NCI-H526 (cell line): ENCODE measurements at places on chromosomes 4 and X.
A peak's percentile ranks its signal among the peaks of the same experiment; 100 is the strongest.

- no peak for DNase-seq
Measured at GRCh38 chrX:113548308-113549015, 707.8 kb upstream of the AMOT start.

GRCh38 chr4:5963611-5964010 lies 54.6 kb downstream of the C4orf50 start:
- DNase-seq, result no peak

DNA sequence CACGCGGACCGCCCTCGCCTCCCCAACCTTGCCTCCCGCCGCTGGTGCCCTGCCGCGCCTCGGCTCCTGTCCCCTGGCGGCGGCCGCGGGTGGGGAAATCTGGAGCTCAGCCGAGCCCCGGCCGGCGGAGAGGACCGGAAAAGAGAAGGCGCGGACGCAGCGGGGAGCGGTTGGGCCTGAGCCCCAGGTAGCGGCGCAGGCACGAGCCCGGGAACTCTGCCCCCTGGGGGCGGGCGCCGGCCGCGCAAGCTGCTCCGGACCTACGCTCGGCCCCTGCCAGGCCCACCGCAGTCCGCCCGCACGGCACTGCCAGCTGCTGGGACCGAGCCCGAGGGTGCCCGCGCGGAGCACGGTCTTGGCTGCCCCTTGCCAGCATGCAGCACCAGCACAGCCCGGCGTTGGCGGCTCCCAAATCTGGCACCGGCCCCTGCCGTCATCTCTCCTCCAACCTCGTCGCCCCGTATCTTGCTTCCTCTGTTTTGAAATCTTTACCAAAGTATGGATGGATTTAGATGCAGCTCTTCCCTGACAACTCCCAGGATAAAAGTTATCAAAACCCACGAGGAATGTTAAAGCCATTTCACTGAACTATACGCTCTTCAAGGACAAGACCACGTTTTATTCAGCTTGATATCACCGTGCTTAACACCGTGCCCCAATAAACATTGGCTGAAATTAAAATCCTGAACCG lies at the start of gene PRSS12:
TSS of gene PRSS12 (minus strand) at position 161 of the 691 bp plus-strand sequence. CDS start 283 bp downstream, outside the sequence.
- DNase-seq, result peak; percentile 16

GRCh38 chr4:111934314-111934713 lies 210.9 kb upstream of the FAM241A start:
- no peak for DNase-seq

GRCh38 chr4:41525129-41525528 lies 12.8 kb upstream of the LIMCH1 start:
- no peak for DNase-seq

DNA sequence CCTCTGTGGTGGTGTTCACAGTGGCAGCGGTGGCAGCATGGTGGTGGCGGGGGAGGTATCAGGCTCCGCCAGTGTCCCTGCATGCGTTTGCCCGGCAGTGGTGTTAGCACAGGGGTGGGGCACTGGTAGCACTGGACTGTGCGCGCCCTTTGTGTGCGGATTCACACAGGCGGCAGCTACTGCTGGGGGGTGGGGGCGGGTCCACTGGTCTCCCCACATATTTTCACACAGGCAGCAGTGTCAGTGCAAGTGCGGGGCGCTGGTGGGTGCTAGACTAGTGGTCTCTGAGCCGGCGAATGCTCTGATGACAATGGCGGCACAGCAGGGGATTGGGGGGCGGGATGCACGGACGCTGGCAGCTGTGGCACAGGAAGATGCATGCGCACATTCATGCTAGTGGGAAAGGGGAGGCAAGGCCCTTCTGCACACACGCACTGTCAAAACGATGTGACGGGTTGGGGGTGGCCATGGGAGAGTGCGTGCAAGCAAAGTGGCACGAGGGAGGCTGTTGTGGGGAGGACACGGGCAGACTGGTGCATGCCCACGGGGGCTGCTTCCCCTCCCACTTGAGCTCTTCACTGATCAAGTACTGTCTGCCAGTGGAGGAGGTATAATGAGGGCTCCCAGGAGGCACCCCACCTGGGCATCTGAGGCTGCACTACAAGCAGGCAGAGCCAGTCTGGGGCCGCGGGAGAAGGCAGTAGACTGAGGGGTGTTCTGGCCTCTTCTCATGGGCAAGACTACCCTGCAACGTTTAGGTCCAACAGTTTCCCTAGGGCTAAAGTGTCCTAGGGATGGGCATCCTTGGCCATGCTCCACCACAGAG lies 53.0 kb downstream of the POF1B start:
- DNase-seq, result no peak

DNA sequence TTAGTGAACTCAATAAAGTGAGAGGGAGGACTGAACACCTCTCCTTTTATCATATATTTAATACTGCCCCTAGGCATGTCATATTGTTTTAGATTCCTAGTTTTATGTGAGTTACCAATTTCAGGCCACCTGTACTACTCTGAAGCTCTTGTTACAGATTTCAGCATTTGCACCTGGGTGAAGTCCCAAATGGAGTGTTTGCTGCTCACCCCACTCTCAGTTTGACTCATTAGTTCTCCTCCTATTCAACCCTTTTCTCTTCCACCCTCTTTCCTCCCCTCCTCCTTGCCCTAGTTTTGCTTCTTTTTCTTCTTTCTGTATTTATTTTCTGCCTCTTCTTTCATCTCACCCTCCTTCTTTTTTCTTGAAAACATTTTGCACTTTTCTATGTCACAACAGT lies 1852.2 kb upstream of the IGFBP7 start:
- DNase-seq, result no peak

GRCh38 chr4:154465085-154465484 lies 26.5 kb downstream of the DCHS2 start:
- no peak for DNase-seq

DNA sequence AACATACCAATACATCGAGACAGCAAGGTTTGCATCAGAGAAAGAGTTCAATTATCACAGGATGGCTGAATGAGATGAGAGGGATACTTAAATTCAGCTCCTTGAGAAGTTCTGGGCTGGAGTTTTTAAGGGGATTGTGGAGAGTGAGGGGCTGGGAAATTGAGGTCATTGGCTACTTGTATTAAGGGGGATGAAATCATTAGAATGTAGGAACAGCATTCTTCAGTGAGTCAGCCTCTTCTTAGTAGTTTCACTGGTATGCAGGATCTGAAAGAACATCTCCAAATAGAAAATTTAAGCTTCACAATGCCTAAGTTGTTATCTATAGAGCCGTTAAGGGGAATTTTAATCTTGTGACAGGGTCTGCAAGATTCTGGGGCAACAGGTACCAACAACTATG lies 211.6 kb upstream of the TAPT1 start:
- DNase-seq, result no peak

- no peak for DNase-seq
Measured at GRCh38 chr4:124504431-124504830, 208.1 kb downstream of the ANKRD50 start.

GRCh38 chr4:1349359-1350168 lies 2.6 kb downstream of the UVSSA start:
- no peak for DNase-seq

GRCh38 chr4:188266386-188266785 lies 127.1 kb downstream of the TRIML1 start:
- DNase-seq, result no peak

- DNase-seq, result no peak
Measured at GRCh38 chrX:23752740-23753415, 9.8 kb upstream of the ACOT9 start.

DNA sequence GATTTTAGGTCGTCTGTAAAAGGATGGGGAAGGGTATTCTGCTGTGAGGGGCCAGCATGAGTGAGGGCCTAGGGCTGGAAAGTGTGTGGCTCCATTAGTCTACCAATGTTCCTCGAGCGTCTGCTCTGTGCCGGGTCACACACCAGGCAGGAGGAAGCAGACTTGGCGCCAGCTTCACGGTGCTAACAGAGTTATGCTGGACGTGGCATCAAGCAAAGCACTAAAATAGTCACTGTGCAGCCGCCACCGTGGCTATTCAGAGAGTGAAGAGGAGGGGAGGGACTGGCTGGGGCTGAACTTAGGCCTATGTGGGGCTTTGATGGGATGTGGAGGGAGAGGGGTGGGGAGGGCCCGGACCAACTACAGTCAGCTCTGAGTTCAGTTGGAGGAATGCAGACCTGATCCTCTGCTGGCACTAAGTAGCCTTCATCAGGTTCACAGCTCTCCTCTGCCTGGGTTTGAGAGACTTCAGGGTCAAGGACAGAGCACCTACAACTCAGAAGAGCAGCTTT lies 83.9 kb upstream of the MSX1 start:
- no peak for DNase-seq

GRCh38 chr4:148442832-148443511 lies 758 bp upstream of the NR3C2 start:
- peak; percentile 27 for DNase-seq

- peak; percentile 55 for DNase-seq
Measured at GRCh38 chr4:1171311-1172227, 814 bp downstream of the SPON2 start.

DNA sequence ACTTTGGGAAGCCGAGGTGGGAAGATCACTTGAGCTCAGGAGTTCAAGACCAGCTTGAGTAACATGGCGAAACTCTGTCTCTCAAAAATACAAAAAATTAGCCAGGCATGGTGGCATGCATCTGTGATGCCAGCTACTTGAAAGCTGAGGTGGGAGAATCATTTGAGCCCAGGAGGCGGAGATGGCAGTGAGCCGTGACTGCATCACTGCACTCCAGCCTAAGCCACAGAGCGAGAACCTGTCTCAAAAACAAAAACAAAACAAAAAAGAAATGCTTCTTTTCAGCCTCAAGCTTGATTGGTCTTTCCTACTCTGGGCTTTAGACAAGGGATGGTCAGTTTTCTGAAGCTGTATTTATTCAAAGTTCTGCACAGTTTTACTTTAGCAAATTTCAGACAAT lies 15.8 kb upstream of the DHRSX start:
- DNase-seq, result no peak

- DNase-seq, result no peak
Measured at GRCh38 chr4:160826339-160826679, 1337.5 kb downstream of the FSTL5 start.

GRCh38 chr4:36256398-36256891 lies 12.1 kb upstream of the ARAP2 start:
- DNase-seq, result no peak

- DNase-seq, result no peak
Measured at GRCh38 chr4:52358883-52359321, 300.2 kb downstream of the USP46 start.

DNA sequence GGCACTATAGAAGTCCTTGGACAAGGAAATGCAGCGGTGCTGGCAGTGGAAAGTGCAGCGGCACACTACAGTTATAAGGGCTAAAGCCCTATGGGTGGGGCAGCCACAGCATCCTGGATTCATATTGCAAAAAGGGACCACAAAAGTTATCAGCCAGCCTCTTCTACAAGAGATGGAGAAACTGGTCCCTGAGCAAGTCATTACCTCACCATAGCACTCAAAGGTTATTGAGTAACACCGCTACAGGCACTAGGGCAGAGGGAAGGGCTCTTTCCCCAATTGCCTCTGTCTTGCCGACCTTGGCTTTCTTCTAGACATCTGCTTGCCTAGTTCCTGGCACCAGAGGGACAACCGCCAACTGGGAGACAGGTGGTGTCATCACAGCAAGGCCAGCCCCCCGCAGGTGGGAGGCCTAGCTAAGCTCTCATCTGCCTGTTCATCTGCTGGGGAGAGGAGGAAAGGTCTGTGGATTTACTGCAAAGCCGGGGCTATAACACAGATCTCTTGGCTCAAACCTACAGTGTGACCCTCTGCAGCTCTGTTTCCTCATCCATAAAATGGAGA lies 600.0 kb downstream of the BCOR start:
- DNase-seq, result no peak

- no peak for DNase-seq
Measured at GRCh38 chr4:38453253-38453881, 210.6 kb upstream of the KLF3 start.

DNA sequence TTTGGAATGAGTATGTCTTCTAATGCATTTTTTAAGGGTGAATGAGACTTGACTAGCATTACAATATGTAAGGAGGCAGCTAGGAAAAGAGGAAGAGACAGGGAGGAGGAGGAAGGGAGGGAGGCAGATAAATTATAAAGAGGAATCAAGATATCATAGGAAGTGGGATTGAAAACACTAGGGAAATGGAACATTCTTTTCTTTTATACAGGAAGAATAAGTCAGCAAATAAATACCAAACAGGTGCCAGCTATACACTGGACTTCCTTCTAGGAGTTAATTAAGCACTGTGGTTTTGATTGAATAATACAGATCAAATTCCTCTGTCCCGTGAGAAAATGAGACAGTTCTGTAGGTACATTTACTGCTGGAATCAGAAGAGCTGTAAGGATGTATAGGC lies 78.6 kb downstream of the PACRGL start:
- DNase-seq, result no peak

GRCh38 chrX:24314019-24314635 lies at the start of gene SUPT20HL2:
Gene SUPT20HL2, minus strand, starts transcription at chrX:24314069. Its CDS starts 754 bp downstream, at chrX:24313315.
- DNase-seq, result no peak

GRCh38 chr4:7430965-7431695 lies 3.6 kb downstream of the PSAPL1 start:
- no peak for DNase-seq

DNA sequence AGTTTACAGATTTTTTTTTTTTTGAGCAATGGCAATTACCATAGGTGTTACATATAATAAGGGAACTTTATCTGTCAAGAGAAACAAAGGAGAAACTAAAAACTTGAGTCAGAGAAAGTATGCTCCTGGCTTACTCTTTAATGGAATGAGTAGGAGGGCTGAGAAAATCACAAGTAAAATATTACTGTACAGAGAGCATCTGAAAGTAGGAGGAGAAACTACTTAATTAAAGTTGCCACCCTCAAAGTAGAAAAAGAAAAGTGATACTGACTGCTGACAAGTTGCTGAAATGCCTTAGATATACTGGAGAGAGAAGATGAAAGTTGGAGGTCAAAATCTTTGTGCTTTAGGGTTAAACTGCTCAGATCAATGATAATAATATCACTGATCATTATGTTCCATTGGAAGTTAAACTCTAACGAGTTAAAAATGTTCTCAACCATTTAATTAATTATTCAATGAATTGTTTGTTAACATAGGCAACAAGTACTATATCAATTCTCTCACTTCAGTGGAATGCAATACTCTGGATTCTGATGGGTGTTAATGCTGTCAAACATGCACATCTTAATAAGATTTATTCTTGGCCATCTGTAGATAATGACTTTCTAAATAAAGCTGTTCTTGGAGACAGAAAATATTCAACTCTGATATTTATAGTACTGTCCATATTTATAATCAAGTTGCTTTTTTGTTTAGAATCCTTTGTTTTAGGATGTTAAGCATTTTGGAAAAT lies 61.2 kb upstream of the CAMK2D start:
- no peak for DNase-seq

GRCh38 chr4:146470604-146471003 lies 51.1 kb downstream of the SLC10A7 start:
- no peak for DNase-seq

DNA sequence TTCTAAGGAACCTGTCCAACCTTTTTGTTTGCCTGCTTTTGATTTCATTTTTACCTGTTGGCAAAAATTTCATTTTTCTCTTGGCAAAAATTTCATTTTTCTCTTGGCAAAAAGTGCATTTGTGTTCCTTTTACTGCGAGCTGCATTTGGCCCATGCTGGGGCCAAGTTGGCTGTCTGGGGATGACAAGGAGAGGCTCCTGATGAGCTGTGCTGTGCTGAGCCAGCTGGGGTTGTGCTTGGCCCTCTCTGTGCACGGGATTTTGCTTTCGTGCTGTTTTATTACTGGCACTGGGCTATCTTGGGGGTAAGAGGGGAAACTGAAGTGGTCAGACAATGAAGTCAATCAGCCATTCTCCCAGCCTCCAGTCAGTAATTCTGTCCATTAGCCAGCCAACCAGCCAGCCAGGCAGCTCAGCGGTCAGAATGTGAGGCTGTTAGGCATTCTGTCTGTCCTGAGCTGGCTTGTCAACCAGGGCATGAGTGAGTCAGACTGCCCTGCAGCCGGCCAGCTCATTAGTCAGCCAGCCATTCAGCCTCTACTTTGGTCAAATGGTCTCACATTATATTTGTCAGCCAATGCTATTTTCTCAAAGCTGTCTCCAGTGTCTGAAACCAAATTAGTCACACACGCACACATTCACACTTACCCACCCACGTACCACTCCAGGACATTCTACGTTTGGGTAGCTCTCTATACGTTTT lies 56.9 kb upstream of the PRPS1 start:
- DNase-seq, result no peak
